ENCODE measurements at places on chromosomes 13 and 19.

- DNase-seq, result peak; percentile 70
Observed at GRCh38 chr19:1512671-1513498, at the start of gene ADAMTSL5. ADAMTSL5 (minus strand) TSS chr19:1513019; CDS start chr19:1510943, 2,076 bp downstream.

- DNase-seq, result no peak
Observed at GRCh38 chr13:46567671-46568070, 14.7 kb downstream of the LRCH1 start.

DNA sequence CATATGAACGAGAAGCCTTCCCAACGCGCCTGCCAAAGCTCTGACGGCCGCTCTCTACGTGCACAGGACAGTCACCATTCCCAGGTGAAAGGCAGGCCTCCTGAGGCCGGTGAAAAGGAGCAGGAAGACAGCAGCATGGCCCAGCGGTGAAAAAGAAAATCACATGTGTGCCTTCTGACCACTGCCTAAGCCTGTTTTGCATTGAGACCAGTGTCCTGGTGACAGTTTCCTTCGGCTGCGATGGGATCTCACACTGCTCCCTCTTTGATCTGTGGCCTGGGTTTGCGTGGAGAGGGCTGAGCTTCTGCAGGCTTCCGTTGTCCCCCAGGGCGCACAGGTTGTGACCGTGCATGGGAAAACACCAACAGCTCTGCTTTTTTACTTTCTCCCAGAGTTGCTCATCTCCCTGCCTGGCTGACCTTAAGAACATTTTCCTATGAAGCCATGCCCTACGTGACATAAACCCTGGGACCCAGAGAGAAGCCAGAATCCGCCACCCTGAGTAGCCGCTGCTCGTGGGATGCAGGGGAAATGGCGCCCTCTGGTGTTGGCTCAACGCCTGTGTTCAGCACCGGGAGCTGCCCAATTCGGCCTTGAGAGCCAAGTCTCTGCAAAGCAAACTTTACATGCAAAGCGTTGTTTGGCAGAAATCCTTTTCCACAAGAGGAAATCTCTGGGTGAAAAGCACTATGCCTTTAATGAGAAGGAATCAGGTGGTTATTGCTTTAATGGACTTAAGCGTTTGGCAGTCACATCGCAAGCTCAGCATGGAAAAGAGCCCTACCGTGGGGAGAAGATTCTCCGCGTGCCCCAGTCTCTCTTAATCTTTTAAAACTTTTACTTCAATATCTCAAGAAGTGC is 112.2 kb upstream of the GPR12 start:
- DNase-seq, result peak; percentile 27

- DNase-seq, result no peak
Observed at GRCh38 chr13:113001241-113002140, 32.5 kb downstream of the MCF2L start.

DNA sequence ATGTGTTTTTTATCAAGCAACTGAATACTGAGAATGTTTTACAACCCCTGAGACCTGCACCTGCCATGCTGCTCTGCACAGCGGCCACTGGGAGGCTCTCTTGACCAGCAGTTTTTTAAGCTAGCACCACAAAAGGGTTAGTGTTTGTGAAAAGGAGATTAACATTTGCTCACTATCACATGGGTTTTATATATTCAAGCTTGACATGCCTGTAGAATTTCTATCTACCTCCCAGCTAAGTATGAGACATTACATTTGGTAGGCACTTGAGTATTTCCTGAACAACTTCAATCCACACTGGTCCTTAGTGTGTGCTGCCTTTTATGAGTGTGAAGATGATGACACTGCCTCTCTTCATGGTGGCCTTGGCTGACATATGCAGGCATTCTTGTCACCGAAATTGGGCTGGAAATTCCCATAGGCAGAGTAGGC is 1238.9 kb downstream of the UQCRFS1 start:
- no peak for DNase-seq

- peak; percentile 83 for DNase-seq
Observed at GRCh38 chr19:42440357-42441048, 2.2 kb downstream of the CXCL17 start.

GRCh38 chr13:110540871-110541525 is 20.5 kb downstream of the RAB20 start:
- no peak for DNase-seq

DNA sequence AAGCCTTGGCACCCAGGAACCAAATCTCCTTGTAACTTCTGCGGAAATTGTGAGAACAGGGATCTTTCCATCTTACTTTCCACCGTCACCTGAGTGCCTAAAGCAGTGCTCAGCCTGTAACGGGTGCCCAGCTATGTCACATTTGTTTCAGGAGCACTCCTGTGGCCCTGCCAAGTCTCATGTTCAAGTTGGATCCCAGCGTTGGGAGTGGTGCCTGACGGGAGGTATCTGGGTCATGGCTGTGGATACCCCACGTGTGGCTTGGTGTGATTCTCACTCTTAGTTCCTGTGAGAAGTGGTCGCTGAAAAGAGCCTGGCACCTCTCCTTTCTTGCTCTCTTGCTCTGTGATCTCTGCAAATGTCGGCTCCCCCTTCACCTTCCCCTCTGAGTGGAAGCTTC is 114.9 kb downstream of the UQCRFS1 start:
- DNase-seq, result no peak

DNA sequence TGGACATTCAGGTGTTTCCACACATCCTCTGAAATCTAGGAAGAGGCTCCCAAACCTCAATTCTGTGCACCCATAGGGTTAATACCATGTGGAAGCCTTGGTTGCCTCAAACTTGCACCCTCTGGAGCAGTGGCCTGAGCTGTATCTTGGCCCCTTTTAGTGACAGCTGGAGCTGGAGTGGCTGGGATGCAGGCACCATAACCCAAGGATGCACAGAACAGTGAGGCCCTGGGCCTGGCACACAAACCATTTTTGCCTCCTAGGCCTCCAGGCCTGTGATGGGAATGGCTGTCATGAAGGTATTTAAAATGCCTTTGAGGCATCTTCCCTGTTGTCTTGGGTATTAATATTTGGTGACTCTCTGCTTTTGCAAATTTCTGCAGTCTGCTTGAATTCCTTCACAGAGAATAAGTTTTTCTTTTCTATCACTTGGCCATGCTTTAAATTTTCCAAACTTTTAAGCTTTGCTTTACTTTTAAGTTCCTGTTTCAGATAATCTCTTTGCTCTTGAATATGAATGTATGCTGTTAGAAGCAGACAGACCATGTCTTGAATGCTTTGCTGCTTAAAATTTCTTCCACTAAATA is 1594.5 kb upstream of the PCDH20 start:
- DNase-seq, result no peak

GRCh38 chr13:52158629-52159158 is 703 bp downstream of the NEK3 start:
- no peak for DNase-seq

- no peak for DNase-seq
Observed at GRCh38 chr13:98182589-98182988, 5.5 kb upstream of the RNF113B start.

DNA sequence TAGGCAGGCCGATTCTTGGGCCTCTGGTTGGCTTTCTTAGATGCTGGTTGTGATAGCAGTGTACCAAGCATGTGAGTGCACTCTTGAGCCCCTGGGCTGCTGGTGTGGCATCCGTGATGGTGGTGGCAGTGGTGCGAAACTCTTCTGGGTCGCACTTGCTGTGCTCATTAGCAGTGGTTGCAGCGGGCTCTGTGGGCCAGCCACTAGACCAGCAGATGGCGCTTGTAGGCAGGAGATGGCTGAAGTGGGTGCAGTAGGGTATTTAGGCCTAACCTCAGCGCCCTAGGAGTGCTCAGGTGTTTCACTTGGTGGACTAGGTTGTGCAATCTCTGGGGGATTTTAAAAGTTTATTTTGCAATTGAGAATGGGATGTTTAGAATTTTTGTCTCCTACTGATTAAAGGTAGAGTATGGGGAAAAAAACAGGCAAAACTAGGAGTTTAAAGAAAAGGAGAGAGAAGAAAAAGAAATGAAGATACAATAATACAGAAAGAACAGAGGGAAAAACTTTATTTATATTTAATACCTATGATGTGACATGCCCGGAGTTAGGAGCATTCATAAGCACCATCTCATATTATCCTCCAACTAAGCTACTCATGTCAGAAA is 4.3 kb upstream of the ZNF17 start:
- peak; percentile 62 for DNase-seq

DNA sequence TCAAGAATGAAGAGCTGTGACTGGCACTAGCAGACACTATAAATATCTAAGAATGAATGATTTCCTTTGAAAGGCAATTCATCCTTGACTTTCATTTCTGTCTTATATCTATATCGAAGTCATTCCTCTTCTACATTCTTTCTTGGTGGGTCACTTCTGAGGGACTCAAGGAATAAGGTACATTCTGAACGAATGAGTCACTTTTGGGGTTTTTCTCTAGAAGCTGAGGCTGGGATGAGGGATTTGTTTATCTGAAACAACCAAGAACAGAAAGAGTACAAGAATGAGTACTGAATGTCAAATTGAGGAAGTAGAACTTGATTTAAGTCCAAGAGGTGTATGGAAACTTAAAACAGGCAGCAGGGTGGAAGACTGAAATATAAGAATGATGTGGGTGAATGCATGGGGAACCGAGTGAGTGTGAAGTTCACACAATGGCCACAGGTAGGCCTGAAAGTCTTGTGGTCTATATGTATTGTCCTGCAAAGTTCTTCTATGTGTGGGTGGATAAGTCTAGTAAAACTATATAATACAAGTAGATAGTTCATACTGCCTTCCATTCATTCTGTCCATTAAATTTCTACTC is 343.9 kb downstream of the OXGR1 start:
- no peak for DNase-seq

DNA sequence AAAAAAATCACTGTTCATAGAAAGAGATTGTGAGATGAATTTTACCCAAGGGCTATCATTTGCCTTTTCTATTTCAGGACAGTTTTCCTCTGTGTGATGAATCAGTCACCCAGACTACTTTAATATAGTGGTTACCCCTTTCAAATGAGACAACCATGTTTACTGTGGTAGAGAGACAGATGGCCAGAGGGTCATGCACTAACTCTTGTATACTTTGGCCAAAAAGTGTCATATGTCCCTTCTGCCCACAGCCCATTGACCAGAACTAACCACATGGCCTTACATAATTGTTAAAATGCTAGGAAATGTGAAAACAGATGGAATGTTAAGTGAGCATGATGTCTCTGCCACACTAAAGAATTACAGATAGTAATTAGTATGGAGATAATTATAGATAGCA is 498.7 kb downstream of the DACH1 start:
- DNase-seq, result no peak

GRCh38 chr13:36369268-36370107 is 23.3 kb upstream of the SPART start:
- DNase-seq, result no peak

- no peak for DNase-seq
Observed at GRCh38 chr13:85990397-85990796, 191.2 kb upstream of the SLITRK6 start.

DNA sequence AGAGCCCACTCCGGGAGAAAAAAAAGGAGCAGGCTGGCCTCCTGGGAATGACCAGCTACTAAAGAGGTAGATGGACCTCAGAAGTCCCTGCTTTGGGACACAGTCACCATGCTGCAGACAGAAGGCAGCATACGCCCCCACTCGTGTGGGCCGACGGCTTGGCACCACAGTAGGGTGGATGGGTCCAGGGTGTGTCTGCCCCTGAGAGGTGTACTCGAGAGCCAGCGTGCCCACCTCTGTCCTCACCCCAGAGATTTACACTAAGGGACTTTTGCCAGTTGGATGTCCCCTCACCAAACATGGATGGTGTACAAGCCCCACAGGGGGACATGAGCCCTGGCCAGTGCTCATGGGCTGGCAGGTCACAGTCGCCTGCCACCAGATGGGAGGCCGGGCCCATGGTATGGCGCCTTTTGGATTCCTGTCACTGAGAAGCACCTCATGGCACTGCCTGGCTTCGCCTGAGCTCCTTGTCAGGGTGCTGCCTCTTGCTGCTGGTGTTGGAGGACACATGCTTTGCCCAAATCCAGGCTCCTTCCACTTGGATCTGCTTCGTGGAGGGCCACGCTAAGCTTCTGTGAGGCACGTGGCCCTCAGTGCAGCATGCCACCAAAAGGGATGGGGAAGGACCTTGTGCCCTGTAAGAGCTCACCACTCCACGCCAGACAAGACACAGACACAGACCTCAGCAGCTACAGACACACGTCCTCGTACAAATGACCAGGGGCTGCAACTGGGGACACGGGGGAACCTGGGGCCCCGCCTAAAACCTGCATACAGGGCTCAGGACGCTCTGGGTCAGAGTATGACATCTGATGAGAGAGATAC is 13.3 kb upstream of the EPHX3 start:
- DNase-seq, result no peak

- DNase-seq, result no peak
Observed at GRCh38 chr19:18608805-18609716, 2.5 kb upstream of the CRLF1 start.

DNA sequence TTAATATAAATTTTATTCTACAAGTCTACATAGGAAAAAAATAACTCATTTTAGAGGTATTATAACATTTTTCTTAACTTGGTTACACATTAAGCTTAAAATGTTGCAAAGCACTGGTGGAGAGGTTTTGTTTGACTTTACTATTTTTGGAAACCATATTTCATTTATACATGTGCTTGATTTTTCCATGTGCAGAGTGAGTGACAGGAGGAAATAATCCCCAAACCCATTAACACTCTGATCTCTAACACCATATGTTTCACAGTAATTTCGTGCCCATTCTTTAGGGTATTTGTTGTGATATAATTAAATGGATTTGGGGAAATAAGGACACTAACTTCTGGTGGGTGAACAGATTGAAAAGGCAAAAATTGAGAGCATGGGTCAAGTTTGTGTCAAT is 2124.4 kb upstream of the PCDH20 start:
- no peak for DNase-seq

DNA sequence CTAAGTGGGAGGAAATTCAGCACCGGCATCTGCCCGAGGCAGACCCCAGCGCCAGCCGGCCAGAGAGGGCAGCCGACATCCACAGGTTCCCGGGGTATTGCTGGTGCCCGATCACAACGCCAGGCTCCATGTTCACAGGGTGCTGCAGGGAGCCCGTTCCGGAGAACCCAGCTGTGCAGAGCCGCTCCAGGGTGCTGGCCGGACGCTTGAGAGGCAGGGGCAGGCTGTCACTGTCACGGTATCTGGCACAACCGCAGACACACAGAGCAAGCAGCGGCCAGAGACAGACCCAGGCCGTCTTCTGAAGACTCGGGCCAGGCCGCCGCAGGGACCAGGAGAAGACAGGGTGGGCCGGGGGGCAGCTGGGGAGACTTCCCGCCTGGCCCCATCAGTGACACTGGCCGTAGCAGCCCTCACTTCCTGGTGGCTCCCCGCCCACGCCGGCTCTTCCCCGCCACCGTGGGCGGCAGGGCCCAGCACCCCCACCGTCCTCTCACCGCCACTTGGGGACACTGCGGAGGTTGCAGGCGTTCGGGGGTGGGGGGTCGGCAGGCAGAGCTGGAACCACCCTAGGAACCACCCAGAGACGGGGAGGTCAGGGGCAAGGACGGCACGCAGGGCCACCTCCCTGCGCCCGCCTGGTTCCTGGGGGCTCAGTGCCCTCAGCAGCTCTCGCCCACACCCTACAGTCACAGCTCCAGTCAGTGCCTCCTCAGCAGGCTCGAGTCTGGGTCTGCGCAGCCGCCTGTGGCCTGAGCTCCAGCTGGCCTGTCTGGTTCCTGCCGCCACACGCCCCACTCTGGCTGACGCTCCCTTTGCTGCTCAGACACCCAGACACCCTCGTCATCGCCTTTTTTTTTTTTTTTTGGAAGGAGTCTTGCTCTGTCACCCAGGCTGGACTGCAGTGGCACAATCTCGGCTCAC is 3.8 kb downstream of the RNF126 start:
- no peak for DNase-seq

- DNase-seq, result no peak
Observed at GRCh38 chr19:13079542-13079986, 23.1 kb downstream of the LYL1 start.
